ENCODE measurements at places on chromosomes 4 and X.
A peak's percentile ranks its signal among the peaks of the same experiment; 100 is the strongest.

GRCh38 chr4:173247321-173247720 lies 78.7 kb downstream of the GALNT7 start:
- no peak for DNase-seq

GRCh38 chr4:138918169-138918869 lies 97.3 kb upstream of the NOCT start:
- DNase-seq, result no peak

DNA sequence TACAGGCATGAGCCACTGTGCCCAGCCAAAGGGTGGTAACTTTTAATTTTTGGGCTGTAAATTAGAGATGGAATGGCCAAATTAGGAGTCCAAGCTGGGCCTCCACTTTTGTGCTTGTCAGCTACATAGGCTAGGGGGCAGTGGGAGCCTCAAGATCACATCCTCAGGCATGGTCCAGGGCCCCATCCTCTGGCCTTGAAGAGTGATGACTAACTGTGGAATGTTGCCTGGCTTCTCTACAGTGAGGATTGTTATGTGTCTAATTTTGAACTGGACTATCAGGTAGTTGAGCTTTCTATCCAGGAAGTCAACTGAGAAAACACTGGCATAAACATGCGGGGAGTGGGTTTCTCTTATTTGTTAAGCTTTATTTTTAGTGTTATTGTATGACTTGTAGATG lies 33.0 kb downstream of the CCNG2 start:
- no peak for DNase-seq

- no peak for DNase-seq
Observed at GRCh38 chr4:169802873-169803272, 45.1 kb upstream of the HPF1 start.

DNA sequence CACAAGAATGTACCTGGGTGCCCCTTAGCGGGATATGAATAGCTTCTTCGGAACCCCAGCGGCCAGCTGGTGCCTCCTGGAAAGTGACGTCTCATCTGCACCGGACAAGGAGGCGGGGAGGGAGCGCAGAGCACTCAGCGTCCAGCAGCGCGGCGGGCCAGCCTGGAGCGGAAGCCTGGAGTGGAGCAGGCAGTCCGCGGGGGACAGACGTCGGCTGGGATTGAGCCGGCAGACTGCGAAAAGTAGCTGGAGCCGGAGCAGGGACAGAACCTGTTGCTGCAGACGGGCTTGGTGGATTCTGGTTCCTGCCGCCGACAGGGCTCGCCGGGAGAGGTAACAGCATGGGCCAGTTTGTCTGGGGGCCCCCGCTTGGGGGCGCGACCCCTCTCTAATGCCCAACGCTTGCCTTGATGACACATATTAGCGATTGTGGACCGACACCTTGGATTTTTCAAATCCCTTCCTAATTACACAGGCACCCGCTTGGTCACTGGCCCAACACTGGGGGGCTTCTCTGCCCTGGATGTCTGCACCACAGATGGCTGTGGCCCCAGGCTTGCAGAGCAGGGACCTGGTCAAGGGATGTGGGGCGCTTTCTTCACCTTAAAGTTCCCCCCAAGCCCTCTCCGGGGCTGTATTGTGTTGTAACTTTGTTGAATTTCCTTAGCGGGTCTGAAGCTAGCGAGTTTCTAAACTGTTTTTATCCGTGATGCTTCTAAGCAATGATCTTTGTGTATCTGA lies at the start of gene NPFFR2:
NPFFR2 (plus strand) TSS at position 133 of the 741 bp plus-strand sequence. CDS start 96,592 bp downstream, outside the sequence.
- no peak for DNase-seq

- no peak for DNase-seq
Observed at GRCh38 chr4:182066037-182066436, 177.2 kb upstream of the TENM3 start.

DNA sequence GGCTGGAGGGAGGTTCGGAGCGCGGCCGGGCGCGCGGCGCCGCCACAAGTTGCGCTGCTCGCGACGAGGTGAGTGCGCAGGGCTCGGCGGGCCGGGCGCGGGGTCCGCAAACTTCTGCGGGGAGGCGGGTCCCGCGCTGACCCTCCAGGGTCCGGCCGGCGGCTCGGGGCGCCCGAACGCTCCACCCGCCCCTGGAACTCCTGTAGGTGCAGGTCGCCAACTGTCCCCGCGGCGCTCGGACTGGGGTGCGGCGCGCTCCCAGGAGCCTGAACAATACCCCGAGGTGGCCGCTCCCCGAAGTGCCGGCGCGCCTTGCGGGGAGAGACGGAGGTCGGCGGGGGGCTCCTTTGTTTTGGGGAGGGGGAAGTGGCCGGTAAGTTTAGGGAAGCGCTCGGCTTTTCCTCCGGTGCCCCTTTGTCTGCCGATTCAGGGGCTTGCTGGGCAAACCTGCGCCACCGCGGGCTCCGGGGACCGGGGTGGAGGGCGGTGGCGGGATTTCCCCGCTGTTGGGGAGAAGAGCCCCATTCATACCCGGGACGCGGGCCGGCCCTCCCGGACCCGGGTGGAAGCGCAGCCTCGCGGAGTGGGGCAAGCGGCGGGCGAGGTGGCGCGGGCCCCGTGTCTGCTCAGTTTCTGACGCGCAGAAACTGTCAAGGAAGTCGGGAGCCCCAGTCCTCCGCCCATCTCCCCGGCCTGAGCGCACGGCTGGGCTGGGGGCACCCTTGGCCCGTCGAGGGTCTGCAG lies 694 bp downstream of the TBL1X start:
- DNase-seq, result peak; percentile 15

DNA sequence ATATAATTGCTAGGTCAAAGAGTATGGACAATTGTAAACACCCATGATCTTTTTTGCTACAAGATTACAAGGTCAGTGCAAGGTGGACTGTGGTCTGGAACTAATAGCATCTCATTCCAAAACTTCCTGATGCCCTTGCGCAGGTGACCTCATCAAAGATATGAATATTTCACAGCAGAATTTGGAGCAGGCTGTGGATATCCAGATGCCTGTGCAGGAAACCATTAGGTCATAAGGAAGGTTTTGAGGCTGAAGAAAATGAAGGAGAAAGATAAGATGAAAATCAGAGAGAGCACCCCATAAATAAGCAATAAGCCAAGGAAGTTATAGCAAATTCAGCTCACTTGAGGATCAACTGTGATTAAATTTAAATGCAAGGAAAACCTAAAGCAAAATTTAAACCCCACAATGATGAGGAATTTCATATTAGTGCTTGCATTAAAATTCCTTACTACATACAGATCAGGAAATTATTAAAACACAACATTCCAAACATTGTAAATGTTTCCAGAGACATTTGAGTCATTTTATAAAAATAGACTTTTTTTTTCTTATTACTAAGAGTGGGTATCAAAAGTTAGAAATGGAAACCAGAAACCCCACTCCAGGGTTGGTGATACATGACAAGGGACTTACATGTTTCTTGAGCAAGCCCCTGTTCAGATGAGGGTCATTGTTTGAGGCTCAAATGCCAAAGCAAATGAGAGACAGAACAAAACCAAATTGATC lies 100.7 kb upstream of the FAM9C start:
- DNase-seq, result no peak

DNA sequence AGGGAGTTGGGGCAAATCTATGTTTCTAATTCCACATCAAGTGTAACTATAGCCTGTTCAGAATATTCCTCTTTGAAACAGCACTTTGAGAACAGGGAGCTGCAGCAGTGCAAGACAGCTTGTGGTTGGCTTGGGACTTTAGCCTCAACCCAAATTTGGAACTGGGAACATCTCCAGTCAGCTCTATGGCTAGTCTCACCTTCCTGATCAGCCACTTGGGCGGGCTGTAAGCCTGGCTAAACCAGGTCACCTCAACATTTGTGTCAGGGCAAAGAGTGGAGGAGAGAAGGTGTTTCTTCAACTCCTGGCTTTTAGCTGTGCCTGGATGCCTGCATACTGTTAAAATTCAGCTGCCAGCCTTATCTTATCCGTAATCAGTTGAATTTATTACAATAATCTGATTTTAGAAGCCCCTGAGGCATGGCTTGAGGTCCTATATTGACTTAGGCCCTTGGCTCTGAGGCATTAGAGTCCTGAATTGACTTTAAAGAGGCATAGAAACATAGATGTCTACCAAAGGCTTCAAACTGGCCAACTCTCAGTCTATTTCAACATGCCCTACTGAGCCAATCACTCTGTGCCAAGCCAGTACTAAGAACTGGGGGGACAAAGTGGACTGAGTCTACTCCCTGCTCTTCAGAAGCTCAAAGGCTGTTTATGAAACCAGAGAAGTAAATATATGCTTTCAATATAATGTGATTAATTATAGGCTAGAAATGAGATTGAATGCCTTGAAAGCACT lies 18.7 kb upstream of the AR start:
- no peak for DNase-seq

DNA sequence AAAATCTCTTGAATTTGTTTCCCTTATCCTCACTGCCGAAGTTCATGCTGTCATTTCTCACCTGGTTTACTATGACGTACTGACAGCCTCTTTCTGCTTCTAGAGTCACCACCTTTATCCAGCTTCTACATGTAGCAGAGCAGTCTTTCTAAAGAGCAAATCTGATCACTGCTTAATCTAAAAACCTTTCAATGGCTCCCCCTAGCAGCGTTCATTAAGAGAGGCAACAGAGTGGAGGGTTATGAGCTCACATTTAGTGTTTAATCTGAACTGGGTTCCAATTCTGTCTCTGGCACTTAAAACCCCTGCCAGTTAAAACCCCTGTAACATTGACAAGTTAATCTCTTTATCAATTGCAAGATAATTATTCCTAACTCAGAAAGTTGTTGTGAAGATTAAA lies 4.4 kb downstream of the RBPJ start:
- DNase-seq, result no peak

DNA sequence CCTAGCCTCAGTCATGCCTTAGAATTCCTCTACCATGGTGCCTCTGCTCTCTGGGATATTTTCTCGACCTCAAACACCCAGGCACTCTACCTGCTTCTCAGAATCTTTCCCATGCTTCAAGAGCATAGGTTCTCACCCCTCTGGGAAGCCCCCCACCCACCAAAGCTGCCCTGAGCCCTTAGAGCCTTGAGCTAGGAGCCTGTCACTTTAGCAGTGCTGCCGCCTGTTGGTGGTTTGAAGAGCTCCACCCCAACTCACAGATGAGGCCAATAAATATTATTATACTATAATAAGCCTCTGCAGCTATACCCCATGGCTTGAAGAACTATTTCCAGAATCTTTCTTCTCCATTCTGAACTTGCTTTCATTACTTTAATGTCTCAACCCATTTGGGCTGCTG lies 109.7 kb downstream of the RTL5 start:
- DNase-seq, result no peak

- DNase-seq, result no peak
Observed at GRCh38 chr4:157792716-157793115, 380.1 kb downstream of the GASK1B start.

DNA sequence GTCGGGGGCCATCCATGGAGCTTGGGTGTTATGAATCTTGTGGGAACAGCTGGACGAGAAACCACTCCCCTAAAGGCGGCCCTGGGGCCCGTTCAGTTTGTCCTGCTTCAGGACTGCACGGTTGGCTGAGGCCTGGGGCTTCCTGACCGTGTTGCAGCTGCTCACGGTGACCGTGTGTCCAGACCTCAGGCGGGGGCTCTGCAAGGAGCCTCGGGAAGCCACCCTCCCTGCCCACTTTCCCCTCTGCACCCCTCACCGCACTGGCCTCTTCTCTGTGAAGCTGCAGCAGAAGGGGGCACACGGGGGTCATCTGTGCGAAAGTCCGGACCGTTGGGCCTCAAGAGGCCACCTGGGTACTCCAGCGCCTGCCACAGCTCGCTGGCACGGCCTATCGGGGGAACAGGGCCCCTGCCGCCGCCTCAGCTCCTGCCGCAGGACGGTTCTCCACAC lies 29.4 kb downstream of the UVSSA start:
- DNase-seq, result no peak

DNA sequence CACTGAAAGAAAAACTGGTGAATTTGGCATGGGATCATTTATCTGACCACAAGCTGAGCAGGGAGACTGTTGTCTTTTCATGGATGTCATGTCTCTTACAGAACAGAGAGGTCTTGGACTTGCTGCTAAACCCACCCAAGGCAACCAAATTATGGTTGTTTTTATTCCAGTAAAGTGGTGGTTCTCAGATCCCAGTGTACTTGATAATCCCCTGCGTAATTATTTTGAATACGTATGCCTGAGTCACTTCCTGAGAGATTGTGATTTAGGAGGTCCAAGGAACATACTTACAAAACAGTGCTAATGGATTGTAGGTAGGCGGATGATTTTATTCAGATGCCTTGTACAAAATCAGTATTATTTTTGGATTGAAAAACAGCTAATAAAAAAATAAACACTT lies 585.6 kb downstream of the IL1RAPL1 start:
- no peak for DNase-seq

DNA sequence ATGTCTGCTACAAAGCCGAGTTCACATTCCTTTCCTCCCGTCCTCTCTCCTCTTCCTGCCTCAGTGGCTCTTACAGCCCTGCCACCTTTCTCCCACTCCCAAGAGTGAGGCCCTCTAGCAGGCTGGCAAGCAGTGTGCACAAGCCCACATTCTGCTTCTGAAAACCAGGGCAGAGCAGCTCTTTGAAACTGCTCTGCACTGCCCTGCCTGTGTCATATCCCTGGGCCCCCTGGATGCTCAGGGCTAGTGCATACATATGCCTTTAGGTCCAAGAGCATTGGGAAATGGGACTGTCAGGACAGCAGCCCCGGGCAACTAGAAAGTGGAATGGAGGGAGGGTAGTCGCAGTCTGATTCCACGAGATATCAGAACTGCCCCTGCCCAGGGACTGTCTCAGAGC lies 42.4 kb downstream of the CNGA2 start:
- no peak for DNase-seq

GRCh38 chr4:170005472-170005871 lies 20.7 kb downstream of the MFAP3L start:
- no peak for DNase-seq

DNA sequence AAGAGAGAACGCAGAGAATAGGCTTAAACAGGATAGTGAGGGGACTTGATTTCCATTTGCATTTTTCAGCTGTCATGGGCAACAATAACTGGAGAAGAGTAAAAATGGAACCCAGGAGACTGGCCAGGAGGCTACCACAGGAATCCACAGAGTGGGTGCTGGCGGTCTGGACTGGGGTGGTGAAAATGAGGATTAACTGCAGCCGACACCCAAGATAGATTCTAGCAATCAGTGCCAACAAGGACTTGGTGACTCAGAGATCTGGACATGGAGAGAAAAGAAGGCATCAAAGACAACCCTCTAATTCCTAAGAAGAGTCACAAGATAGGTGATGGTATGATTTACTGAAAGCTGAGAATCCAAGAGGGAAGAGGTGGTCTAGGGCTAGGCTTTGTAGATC lies 102.8 kb downstream of the ATP8A1 start:
- no peak for DNase-seq

DNA sequence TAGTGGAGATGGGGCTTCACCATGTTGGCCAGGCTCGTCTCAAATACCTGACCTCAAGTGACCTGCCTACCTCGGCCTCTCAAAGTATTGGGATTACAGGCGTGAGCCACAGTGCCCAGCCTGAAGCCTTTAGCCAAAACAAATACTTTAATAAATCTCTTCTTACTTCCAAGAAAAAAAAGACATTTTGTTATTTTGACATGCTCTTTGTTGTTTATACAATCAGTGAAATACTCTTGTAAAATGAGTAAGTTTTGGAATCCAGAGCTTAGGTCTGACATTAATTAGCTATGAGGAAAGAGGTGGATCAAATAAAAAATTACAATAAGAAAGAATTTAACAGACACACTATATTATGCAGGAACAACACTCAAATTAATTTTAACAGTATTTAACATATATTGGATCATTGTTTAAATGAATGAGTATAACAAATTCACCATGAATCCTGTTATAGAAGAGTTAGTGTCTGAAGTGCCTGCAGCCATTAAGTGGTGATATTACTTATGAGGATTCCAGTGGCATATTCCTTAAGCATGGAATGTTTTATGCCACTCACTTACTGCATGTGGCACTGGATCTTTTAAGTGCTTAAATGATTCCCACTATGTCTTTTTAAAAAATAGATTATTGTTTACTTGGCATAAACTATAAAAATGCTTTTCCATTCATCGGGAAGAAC lies 260.1 kb upstream of the GIMD1 start:
- DNase-seq, result no peak
